ENCODE measurements at places on chromosomes 7 and 10.

- no peak overlapping the region for H3K4me3 ChIP-seq
- H3K27me3 ChIP-seq: no peaks in the 10 kb centered on the region
- peak overlapping the region; percentile 19 for H3K27ac ChIP-seq
- DNase-seq: no peak
- peaks cover 7% of the 10 kb centered on the region for H3K36me3 ChIP-seq
These were observed 37.4 kb downstream of the AMZ1 start for GRCh38 chr7:2725178-2726105.

DNA sequence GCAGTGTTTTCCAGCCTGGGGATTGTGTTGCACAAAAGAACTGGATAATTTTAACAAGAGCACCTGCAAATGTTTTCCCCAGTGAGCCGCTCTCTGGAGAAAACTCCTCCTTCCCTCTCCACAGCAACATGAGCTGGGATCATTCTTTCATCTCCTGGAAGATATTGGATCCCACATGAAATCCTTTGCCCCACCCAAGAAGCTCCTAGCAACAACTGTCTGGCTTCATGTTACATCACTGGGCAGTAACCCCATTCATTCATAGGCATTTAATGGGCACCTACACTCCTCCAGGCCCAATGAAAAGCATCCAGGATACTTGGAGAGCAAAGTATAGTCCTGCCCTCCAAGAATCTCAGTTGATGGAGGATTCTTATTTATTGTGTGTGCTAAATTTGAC lies 27.2 kb downstream of the LSM5 start:
- H3K27me3 ChIP-seq: peaks cover 27% of the 10 kb centered on the region
- H3K4me1 ChIP-seq: no peaks in the 10 kb centered on the region
- H3K4me3 ChIP-seq: no peak overlapping the region
- no peak overlapping the region for H3K27ac ChIP-seq
- DNase-seq: no peak
- no peaks in the 10 kb centered on the region for H3K36me3 ChIP-seq

GRCh38 chr10:71606257-71607081 lies 113.1 kb downstream of the C10orf105 start:
- H3K27ac ChIP-seq: no peak overlapping the region
- no peak overlapping the region for H3K4me3 ChIP-seq
- peaks cover 2% of the 10 kb centered on the region for H3K4me1 ChIP-seq
- no peak for DNase-seq
- H3K27me3 ChIP-seq: peaks cover 11% of the 10 kb centered on the region

- no peak for DNase-seq
- no peak overlapping the region for H3K27ac ChIP-seq
- no peaks in the 10 kb centered on the region for H3K36me3 ChIP-seq
- peaks cover 7% of the 10 kb centered on the region for H3K27me3 ChIP-seq
- H3K4me3 ChIP-seq: no peak overlapping the region
- no peaks in the 10 kb centered on the region for H3K4me1 ChIP-seq
These were observed 151.8 kb upstream of the STK17A start for GRCh38 chr7:43431020-43431595.

GRCh38 chr10:58672845-58673244 lies 160.2 kb downstream of the BICC1 start:
- H3K36me3 ChIP-seq: no peaks in the 10 kb centered on the region
- no peak for DNase-seq
- H3K4me1 ChIP-seq: no peaks in the 10 kb centered on the region
- no peaks in the 10 kb centered on the region for H3K27me3 ChIP-seq

- no peaks in the 10 kb centered on the region for H3K4me1 ChIP-seq
- no peak overlapping the region for H3K27ac ChIP-seq
- peaks cover 20% of the 10 kb centered on the region for H3K27me3 ChIP-seq
- no peaks in the 10 kb centered on the region for H3K36me3 ChIP-seq
- no peak for DNase-seq
- no peak overlapping the region for H3K4me3 ChIP-seq
These were observed 19.9 kb upstream of the TRUB1 start for GRCh38 chr10:114917927-114918672.

DNA sequence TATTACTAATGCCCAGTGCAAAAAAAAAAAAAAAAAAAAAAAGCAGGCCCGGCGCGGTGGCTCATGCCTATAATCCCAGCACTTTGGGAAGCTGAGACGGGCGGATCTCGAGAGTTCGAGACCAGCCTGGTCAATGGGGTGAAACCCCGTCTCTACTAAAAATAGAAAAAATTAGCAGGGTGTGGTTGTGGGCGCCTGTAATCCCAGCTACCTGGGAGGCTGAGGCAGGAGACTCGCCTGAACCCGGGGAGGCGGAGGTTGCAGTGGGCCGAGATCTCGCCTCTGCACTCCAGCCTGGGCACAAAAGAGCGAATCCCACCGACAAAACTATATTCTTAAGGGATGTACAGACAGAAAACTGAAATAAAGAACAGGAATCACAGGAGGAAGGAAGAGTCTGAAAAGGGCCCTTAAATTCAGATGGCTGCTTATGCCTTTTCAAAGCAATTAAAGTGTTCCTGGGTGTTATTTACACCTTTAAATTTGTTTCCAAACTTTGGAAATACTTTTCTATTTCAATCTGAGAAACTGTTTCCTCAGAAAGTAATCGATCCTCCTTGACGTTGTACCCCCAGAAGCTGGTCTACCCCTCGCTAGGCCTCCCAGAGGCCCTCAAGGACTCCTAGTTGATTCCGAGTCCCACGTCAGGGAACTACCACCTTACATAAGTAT lies 2.0 kb upstream of the KMT2E start:
- peak overlapping the region; percentile 99 for H3K4me3 ChIP-seq
- H3K27me3 ChIP-seq: no peaks in the 10 kb centered on the region
- peak; percentile 25 for DNase-seq
- peaks cover 91% of the 10 kb centered on the region for H3K36me3 ChIP-seq
- H3K27ac ChIP-seq: peak overlapping the region; percentile 100
- peaks cover 40% of the 10 kb centered on the region for H3K4me1 ChIP-seq

DNA sequence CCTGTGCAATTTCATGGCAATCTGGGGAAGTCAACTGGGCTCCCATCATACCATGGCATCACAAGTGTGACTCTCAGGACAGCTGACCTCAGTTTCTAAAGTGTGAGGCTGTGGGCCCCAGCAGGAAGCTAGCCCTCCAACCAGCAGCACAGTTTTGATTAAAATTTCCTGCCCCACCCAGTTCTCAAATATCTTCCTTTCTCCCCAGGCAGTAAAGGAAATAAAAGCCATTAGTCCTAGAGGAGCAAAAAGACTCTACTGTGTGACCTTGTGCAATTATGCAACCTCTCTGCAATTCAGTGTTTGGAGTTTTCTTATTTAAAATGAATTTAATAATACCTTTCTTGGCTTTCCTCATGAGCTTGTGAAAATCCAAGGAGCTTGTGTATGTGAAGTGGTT lies 143.1 kb upstream of the CDCA7L start:
- H3K27ac ChIP-seq: no peak overlapping the region
- peaks cover 11% of the 10 kb centered on the region for H3K27me3 ChIP-seq
- no peak overlapping the region for H3K4me3 ChIP-seq
- no peaks in the 10 kb centered on the region for H3K36me3 ChIP-seq
- H3K4me1 ChIP-seq: peaks cover 1% of the 10 kb centered on the region
- no peak for DNase-seq

GRCh38 chr10:106957823-106958588 lies 206.5 kb downstream of the SORCS1 start:
- DNase-seq: no peak
- H3K36me3 ChIP-seq: no peaks in the 10 kb centered on the region
- H3K27me3 ChIP-seq: no peaks in the 10 kb centered on the region
- H3K4me1 ChIP-seq: no peaks in the 10 kb centered on the region

DNA sequence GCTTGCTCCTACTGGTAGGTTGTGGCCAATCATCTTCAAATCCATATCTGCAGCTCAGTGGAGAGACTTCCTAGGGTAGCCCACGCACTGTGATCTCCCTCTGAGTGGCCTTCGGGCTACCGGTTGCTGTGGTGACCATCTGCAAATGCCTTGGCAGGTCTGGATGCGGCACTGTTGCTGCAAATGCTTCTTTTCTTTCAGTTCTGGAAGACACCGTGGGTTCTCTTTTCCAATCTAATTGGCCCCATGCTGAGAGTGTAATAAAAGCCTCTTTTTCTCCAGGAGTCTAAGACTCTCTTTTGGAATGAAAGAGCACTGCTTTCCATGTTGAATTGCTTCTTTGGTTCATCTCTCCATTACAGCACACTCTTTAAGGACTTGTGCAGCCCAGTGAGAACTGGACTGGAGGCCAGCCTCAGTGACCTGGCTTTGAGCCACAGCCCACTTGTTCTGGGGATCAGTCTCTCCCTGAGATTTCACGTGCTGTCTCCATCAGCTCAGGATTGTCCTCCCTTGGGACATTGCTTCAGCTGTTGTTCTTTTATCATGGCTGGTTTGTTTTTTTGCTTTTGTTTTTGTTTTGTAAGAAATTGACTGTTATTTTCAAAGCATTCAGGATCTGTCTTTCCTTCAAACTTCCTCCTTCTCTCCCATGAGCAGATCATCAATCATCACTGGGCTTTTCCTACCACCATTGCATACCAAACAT lies 286.6 kb downstream of the BMPER start:
- DNase-seq: no peak
- no peak overlapping the region for H3K4me3 ChIP-seq
- peaks cover 2% of the 10 kb centered on the region for H3K36me3 ChIP-seq
- no peaks in the 10 kb centered on the region for H3K4me1 ChIP-seq

DNA sequence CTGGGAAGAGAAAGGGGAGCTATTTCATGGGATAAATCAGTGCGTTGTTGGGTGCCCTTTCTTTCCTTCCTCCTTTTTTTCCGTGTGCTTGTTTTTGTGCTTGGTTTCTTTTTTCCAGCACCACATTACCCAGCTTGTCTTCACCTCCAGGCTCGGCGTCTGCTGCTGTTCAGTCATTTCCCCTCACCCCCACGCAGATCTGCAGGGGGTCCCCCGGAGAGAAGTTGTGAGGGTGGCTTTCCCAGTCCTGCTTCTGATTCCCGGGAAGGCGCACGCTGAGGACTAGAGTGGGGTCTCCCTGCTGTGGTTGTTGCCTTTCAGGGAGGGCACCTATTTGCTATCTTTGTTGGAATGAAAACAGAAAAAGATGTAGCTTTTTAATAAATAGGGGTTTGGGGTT lies 1.6 kb downstream of the CAMK1D start:
- peaks cover 37% of the 10 kb centered on the region for H3K4me1 ChIP-seq
- H3K27ac ChIP-seq: peak overlapping the region; percentile 97
- peak overlapping the region; percentile 94 for H3K4me3 ChIP-seq
- H3K27me3 ChIP-seq: no peaks in the 10 kb centered on the region
- H3K36me3 ChIP-seq: peaks cover 45% of the 10 kb centered on the region

GRCh38 chr7:82373926-82374635 lies 69.5 kb downstream of the CACNA2D1 start:
- no peak overlapping the region for H3K4me3 ChIP-seq
- H3K27me3 ChIP-seq: no peaks in the 10 kb centered on the region
- H3K36me3 ChIP-seq: no peaks in the 10 kb centered on the region
- DNase-seq: no peak
- no peak overlapping the region for H3K27ac ChIP-seq
- H3K4me1 ChIP-seq: no peaks in the 10 kb centered on the region

DNA sequence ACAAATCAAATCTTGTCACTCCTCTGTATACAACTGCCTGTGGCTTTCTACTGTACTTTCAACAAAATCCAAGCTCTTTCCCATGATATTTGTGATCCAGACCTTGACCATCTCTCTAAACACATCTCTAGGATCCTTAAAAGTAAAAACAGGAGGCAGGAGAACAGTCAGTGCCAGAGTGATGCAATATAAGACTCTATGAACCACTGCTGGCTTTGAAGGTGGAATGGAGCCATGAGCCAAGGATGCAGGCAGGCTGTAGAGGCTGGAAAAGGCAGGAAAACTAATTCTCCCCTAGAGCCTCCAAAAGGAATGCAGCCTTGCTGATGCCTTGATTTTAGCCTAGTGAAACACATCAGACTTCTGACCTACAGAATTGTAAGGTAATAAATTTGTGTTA lies 45.5 kb upstream of the LRRN3 start:
- H3K27me3 ChIP-seq: no peaks in the 10 kb centered on the region
- no peaks in the 10 kb centered on the region for H3K4me1 ChIP-seq
- H3K4me3 ChIP-seq: no peak overlapping the region
- H3K36me3 ChIP-seq: no peaks in the 10 kb centered on the region

DNA sequence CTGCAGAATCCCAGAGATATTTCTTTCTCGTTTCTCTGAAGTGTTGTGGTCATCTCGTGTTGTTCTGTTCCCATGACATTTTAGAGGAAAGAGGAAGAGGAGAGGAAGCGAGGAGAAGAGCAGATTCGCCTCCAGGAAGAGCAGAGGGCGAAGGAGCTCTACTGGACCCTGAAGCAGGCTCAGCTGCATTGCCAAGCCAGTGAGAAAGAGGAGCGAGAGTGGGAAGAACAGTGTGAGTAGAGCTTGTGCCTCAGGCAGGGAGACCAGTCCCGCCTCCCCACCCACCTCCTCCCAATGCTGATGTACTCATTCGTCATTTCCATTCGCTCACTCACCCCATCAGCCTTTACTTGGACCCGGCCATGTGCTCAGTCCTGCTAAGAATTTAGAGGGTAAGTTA lies 50.8 kb downstream of the SH2D4B start:
- H3K36me3 ChIP-seq: no peaks in the 10 kb centered on the region
- H3K4me1 ChIP-seq: no peaks in the 10 kb centered on the region
- no peaks in the 10 kb centered on the region for H3K27me3 ChIP-seq
- no peak overlapping the region for H3K27ac ChIP-seq

DNA sequence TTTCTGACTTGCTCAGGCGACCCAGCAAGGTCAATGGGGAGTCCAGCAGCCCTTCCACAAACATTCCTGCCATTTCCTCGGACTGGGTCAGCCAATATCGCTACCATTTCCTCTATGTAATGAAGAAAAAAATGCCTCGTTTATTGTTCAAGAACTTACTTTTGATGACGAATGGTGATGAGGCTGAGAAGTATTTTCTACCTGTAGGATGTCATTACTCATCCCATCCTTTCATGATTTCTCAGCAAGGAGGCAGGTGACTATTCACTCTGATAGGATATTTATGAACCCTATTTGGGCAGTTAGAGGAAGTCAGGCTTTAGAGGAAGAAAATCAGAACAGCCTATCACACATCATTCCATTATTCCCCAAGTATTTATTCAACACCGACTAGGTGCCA lies 178.6 kb downstream of the FANK1 start:
- DNase-seq: no peak
- no peak overlapping the region for H3K4me3 ChIP-seq
- H3K4me1 ChIP-seq: no peaks in the 10 kb centered on the region
- no peaks in the 10 kb centered on the region for H3K27me3 ChIP-seq
- no peaks in the 10 kb centered on the region for H3K36me3 ChIP-seq

DNA sequence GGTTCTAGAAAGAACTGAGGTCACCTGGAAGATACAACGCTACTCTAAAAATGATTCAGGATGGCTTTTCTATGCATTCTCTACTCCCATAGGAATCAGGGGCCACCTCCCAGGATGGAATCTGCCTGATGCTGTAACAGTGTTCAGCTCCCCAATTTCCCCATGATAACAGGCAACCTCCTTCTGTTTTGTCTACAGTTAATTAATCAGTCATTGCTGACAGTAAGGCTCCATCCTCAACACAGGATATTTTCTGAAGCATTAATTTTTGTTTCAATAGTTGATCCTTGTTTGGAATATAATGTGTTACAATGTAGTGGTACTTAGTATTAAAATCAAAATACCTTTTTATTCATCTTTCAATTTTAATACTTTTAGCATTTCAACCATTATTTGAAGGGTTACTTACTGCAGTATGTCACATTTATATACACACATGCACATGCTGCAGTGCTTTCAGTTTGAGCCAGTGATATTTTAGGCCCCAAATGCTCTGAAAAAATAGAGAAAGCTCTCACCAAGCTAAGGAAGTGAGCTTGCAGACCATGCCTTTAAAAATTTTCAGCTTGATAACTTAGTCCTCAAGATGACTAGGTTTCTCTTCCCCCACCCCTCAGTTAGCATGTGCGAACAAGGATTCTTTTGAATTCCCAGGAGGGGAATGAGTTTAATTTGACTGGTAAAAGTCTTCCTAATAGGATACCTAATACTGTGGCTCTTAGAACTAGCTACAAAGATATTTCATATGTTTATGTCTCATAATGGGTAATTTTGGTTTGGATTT lies 592 bp upstream of the PIK3CG start:
- peak overlapping the region; percentile 81 for H3K4me3 ChIP-seq
- H3K27ac ChIP-seq: peak overlapping the region; percentile 86
- peaks cover 35% of the 10 kb centered on the region for H3K36me3 ChIP-seq
- no peaks in the 10 kb centered on the region for H3K27me3 ChIP-seq
